ENCODE measurements at places on chromosomes 16 and 17.

- no peak for DNase-seq
Observed at GRCh38 chr17:55420067-55420775, 1.4 kb downstream of the MMD start.

- DNase-seq: no peak
Observed at GRCh38 chr17:64455993-64456885, 7.3 kb downstream of the MILR1 start.

GRCh38 chr16:71848622-71849021 is 2.8 kb downstream of the ATXN1L start:
- no peak for DNase-seq

DNA sequence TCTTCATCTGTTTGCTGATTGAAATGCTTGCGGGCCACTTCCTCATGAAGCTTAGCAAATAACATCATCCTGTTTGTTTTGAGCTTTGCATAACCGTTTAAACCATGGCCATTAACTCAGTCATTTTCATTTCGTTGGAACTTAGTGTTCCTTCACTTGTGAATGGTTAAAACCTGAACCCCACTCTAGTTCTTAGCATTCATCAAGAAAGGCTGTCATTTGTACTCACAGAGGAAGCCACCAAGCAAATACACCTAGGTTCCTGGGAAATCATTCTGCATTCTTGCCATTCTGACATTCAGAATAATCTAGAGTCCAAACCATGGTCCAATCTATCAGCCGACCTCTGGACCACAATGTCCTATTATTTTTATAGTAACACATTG is 8.4 kb upstream of the TAT start:
- no peak for DNase-seq
